ENCODE measurements at places on chromosomes 2 and 18.

DNA sequence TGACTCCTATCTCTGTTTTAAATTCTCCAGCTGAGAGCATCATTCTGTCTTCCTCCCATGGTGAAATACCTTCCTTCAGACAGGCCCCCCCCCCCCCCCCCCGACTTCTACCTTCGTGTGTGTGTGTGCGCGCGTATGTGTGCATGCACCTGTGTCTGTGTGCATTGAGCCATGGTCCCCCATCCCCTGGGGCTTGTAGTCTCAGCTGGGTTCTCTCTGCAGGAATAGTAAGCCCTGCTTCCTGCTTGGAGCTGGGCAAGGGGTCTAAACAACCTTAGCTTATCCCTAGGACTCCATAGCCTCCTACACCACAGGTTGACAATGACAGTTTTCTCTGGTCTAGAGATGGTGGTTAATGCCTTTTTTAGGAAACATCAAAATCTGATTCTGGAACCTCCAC is 427.5 kb upstream of the KLHL29 start:
- H3K4me3 ChIP-seq, result no peak overlapping the region
- DNase-seq, result no peak
- H3K27ac ChIP-seq, result no peak overlapping the region
- H3K27me3 ChIP-seq, result no peaks in the 10 kb centered on the region

DNA sequence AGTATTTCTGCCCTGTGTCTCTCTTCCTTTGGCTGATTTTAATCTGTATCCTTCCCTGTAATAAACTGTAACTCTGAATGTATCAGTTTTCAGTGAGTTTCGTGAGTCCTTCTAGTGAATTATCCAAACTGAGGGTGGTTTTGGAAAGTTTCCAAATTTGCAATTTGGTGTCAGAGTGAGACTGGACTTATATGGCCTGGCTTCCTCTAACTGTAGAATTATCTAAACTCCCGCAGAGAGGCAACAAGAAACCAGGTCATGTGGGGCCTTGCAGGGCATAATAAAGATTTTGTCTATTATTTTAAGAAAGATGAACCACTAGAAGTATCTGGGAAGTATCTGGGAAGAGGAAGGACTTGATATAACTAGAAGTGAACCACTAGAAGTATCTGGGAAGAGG is 95.3 kb upstream of the RNF152 start:
- no peaks in the 10 kb centered on the region for H3K4me1 ChIP-seq
- H3K36me3 ChIP-seq, result no peaks in the 10 kb centered on the region
- H3K27me3 ChIP-seq, result no peaks in the 10 kb centered on the region

DNA sequence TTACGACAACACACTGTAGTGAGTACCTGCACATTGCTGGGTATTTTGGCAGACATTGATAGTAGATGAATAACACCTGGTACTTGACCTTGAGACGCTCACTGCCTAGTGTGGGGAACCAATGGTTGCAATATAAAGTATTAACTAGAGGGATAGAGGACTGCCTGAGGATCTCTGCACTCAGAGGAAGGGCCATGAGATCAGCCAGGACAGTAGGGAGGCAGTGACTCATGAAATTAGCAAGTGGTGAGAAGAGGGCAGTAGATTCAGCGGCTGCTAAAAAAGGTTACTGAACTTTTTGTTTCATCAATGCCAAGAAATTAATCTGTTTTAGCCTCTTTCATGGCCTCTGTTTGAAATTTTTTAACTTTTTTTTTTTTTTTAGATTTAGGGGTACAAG is 250.8 kb upstream of the TCF4 start:
- H3K4me3 ChIP-seq, result no peak overlapping the region
- H3K27me3 ChIP-seq, result no peaks in the 10 kb centered on the region
- no peaks in the 10 kb centered on the region for H3K36me3 ChIP-seq
- H3K27ac ChIP-seq, result no peak overlapping the region

DNA sequence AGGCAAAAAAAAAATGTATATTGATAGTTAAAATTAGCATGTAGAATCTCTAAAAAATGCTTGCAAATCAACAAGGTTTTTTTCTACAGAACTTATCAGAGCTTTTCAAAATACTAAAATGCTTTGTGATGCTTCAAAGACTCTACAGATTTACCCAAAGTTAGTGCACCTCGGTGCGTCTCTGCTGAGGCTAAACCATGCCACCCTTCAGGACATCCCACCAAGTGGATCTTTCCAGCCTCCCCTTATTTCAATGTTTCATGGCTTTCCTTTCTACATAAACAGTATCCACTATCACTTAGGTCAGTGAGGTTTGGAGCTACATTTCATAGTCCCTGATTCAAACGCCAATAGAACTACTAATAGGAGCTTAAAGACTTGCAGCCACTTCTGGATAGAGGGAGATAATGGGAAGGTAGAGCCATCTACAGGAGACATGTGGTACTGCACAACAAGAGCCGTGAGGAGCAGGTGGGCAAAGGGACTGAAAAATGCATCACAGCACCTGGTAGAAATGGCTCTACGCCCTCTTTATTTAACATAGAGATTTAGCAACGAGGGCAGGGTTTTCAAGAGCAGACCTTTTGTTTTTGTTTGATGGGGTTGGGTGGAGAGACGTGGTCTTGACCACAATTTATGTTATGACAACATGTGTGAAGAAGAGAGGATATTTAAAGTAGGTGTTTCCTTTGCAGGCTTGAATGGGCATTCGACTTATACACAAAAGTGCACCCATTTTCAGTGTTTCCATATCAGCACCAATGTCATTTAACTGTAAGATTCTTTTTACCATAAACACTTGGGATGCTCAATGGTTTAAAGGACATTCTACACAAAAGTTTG is 56.1 kb upstream of the SLC35G4 start:
- no peaks in the 10 kb centered on the region for H3K4me1 ChIP-seq
- peak; percentile 56 for DNase-seq
- no peak overlapping the region for H3K27ac ChIP-seq
- H3K27me3 ChIP-seq, result no peaks in the 10 kb centered on the region

DNA sequence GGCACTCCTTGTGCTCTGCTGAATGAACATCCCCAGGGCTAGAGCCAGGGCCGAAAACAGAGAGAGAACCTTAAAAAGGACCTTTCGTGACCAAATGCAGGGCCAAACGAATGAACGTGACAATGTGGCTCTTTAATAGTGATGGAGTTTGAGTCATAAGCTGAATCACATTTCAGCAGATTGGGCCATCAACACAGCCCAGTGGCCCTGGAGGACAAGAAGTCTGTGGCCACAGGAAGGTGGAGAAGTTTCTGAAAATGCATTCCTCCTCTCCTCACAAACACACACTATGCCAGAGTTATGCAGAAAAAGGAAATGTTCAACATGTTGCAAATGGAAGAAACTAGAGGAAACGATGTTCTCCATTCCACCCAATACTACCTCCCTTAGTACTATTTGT is 415.8 kb downstream of the HRH4 start:
- H3K27me3 ChIP-seq, result no peaks in the 10 kb centered on the region
- no peak for DNase-seq
- no peak overlapping the region for H3K27ac ChIP-seq
- H3K36me3 ChIP-seq, result no peaks in the 10 kb centered on the region
- H3K4me3 ChIP-seq, result no peak overlapping the region

GRCh38 chr2:46320141-46320567 is 22.9 kb downstream of the EPAS1 start:
- H3K4me3 ChIP-seq, result no peak overlapping the region
- DNase-seq, result no peak
- peaks cover 8% of the 10 kb centered on the region for H3K27me3 ChIP-seq

- no peaks in the 10 kb centered on the region for H3K4me1 ChIP-seq
- H3K4me3 ChIP-seq, result no peak overlapping the region
- H3K36me3 ChIP-seq, result no peaks in the 10 kb centered on the region
- H3K27me3 ChIP-seq, result no peaks in the 10 kb centered on the region
- H3K27ac ChIP-seq, result no peak overlapping the region
- no peak for DNase-seq
These were observed 55.5 kb downstream of the PRELID3A start for GRCh38 chr18:12463191-12463590.
